ENCODE measurements at places on chromosomes 11 and 22.

DNA sequence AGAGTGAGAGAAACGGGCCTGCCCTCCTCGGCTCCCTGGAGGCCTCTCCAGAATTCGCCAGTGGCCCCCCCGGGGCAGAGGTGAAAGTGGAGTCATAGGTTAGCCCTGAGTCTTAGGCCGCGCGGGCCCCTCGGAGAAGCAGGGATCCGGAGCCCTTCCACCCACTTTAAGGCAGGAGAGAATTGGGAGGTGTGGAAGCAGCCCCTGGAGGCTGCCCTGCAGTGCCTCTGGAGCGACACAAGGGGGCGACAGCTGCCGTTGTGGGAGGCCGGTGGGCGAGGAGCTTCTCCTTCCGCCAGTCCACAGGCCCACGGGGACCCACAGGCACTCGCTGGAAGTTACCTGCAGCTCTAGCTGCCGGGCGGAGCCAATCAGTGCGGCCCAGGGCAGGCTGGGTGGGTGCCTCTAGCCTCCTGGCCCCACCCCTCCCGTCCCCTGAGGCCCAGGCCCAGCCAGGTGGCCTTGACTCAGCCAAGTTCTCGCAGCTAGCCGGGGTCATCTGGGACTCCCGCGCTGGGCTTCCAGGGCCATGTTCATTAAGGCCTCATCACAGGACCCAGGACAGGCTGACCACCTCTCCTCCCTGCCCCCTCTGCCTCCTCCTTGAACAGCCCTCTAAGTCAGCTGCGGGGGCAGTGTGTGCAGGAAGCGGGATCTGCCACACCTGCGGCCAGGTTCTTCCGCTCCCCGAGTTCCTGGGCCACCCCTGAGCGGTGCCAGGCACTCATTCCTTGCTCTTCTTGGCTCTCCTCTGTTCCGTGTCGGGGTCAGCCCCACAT is 5.0 kb downstream of the DGKZ start:
- DNase-seq: peak; percentile 76

- DNase-seq: no peak
These were observed 399.3 kb downstream of the CADM1 start for GRCh38 chr11:115104851-115105453.

- no peak for DNase-seq
These were observed 3.5 kb downstream of the DGCR6L start for GRCh38 chr22:20316217-20316843.

- no peak for DNase-seq
These were observed 48.3 kb downstream of the RPS6KA4 start for GRCh38 chr11:64407221-64407620.

DNA sequence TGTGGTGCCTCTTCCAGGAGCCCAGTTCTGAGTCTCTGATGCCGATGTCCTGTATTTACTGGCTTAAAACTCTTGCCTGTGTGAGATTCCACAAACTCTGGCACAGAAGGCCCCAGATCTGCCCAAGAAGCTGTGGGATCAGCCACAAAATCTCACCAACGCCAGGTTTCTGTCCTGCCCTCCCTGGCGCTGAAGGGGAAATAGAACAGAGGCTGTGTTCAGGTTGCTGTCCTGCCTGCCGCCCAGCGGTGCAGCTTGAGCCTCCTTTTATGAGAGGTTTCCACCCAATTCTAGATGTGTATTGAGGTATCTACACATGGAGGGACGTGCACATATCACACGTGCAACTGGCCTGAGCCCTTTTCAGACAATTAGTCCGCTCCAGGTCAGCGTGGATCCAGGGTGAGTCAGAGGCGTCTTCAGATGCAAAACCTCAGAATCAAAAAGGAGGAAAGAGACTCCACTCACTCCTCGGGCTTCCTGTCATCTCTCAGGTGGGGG is 2.2 kb downstream of the TMEM80 start:
- no peak for DNase-seq

DNA sequence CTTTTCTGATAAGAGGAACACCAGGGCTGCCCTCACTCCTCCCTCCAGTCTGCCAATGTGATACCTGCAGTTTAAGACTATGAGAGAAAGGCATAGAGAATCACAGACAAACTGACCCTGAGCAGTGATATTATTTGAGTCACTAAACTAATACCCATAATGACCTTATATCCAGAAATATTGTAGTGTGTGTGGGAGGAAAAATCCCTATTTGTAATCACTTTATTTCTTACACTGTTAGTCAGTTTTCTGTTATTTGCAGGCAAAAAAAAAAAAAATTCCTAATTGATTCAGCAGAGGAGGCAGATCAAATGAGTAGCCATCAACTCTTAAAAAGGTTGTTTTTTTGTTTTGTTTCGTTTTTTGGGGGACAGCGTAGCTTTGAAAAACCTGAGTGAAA is 82.5 kb downstream of the MAML2 start:
- no peak for DNase-seq

DNA sequence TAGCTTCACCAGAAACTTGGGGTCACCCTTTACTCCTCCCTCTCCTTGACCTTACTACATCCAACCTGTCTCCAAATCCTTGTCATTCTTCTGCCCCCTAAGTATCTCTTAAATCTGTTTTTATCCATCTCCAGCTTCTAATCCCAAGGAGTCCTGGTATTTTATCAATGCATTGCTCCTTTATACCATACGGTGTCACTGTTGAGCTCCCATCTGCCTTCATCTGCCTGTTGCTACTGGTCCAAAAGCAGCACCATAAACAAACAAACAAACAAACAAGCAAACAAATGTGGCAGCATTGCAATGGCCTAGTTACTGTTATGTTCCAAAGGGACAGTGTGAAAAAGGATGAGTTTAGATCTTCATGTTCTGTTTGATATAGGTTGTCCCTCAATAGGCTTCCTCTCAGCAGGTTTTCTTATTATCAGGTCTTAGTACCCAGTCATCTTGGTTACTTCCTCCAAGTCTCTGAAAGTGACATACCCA is 34.2 kb downstream of the DNHD1 start:
- peak; percentile 53 for DNase-seq

- no peak for DNase-seq
These were observed 636.0 kb downstream of the TBC1D22A start for GRCh38 chr22:47398491-47398890.

GRCh38 chr22:39832627-39833074 is 60.9 kb downstream of the ENTHD1 start:
- no peak for DNase-seq

DNA sequence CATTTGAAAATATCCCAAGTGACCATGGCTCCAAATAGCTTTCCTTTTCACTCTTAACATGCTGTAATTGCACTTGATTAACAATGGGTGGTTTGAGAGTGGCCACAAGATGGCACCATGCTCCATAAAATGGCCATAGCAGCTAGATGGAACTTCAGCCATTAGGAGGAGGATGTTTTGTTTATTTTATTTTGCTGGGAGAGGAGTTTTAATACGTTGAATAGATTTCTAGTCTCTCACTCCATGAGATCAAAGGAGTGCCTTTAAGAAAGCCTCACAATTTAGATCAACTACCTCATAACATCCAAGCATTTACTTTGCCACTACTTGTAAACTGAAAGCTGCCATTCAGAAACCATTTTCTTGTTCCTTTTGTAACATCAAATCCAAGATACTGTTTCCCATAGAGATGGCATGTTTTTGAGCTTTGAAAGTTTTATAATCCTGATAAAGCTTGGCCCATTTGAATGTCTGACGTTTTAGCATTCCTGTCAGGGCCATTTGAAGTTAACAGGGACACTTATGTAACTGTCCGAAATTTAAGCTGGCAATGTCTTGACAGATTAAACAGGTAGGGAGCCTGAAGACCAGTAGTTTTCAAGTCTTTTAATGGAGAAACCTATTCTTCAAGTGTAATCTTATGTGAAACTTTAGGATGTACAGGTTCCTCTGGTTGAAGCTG is 4.7 kb downstream of the FEN1 start:
- peak; percentile 88 for DNase-seq

DNA sequence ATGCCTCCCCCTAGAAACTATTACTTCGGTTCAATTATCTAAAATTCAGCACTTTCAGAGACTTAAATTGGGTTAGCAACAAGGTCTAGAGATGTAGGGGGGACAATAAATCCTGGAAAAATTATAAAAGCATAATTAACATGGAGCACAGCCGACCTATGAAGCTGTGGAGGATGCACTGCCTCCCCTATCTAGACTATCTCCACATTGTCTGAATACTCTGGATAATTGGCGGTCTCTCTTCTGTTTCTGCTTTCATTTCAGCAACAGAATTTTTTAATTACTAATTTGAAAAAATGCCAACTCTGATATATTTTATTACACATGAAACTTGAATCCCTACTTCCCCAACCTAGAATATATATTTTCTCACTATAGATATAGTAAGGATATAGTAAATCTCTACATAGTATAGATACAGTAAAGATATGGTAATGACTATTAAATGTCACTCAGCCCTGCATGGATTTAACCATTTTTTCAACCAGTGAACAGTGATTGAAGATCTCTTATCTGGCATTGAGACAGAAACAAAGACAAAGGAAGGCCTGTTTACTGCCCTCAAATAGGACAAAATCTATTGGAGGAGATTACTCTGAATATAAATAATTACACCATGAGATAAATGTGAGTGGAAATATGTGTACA is 157.6 kb downstream of the BLID start:
- DNase-seq: no peak

GRCh38 chr11:111845276-111846028 is 25.9 kb downstream of the ALG9 start:
- no peak for DNase-seq

DNA sequence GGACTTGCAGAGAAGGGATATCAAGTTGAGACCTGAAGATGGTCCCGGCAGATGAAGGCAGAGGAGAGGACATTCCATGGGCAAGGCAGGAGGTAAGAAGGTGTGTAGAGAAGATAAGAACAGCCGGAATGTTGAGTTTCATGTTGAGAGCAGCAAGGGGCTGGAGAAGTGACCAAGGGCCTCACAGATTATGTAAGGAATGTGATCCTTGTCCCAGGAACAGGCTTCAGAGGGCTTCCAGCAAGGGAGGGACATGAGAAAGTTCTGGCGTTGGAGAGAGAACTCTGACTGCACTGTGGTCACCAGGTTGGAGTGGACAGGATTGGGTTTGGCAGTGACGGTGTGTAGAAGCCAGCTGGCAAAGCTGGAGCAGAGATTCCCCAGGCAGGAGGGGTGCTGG is 27.6 kb upstream of the PPFIA1 start:
- no peak for DNase-seq

DNA sequence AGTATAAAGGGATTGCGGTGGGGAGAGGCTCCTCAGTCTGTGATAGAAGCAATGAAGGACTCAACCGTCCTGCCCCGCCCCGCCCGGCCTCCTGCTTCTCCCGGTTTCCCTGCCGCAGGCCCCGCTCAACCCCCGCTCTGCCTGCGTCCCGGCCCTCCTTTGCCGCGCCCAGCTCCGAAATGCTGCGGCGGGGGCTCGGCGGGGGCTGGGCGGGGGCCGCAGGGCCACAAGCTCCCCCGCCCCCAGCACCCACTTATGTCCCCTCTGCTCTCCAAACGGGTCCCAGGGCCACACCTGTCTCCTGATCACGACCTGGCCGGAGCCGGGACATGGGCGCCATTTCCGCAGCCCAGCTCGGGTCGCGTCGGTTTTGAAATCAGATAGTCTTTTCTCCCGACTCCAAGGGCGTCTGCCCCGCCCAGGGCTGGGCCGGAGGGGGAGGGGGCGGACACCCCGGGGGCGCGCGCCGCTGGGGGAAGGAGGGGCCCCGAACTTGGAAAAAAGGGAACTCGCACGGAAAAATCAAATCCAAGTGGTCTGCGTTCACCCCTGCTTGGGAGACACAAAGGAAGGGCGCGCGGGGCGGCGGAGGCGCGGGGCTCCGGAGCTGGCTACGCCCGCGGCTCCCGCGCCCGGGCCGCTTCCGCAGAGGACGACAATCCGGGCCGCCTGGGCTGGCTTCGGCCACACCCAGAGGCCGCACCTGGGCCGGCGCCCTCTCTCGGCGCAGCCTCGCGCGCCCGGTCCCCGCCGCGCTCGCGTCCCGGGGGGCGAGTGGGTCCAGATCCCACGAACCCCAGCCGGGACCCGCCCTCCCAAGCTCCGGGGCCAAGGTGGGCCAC is 70.6 kb upstream of the EP300 start:
- DNase-seq: peak; percentile 64

- no peak for DNase-seq
These were observed 71.8 kb downstream of the TTC28 start for GRCh38 chr22:28607795-28608194.

DNA sequence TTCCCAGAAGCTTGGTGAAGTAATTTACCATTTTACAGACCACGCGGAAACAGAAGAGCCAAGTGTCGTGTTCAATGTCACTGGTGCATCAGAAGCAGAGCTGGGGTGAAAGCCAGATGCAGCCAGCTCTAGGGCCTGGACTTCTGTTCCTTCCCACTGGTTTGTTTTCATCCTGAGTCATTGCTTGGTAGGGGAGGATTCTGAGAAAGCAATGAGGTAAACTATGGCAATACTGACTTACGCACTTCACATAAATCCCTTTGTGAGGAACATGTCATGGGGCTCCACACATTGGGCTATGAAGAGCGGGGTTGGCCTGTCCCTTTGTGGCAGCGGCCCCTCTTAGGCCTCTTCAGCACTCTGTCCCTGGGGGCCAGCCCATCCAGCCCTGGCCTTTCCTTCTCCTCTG is 52.4 kb upstream of the RBFOX2 start:
- no peak for DNase-seq

DNA sequence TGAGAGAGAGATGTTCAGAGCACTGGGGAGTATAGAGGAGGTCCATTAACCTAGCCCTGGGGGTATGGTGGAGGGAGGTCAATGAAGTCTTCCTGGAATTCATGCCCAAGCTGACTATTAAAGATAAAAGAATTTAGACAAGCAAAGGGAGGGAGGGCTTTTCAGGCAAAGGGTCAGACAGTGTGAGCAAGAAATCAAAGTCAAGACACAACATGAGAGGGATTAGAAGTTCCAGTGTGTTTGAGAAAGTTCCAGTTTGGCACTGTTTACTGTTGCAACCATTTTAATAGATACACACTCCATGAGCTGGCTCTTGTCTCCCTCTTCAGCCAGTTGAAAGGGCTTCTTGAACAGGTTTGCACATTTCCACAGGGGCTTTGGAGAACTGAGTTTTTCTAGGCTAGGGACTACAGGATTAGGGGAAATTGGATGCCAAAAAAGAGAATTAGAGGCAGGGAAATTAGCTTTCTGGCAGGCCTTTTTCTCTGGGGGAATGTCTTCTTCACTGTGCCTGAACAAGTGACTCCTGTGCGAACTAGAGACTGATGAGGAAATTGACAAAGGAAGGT is 14.7 kb upstream of the NNMT start:
- DNase-seq: no peak

GRCh38 chr11:80424012-80424695 is 983.3 kb upstream of the TENM4 start:
- no peak for DNase-seq

DNA sequence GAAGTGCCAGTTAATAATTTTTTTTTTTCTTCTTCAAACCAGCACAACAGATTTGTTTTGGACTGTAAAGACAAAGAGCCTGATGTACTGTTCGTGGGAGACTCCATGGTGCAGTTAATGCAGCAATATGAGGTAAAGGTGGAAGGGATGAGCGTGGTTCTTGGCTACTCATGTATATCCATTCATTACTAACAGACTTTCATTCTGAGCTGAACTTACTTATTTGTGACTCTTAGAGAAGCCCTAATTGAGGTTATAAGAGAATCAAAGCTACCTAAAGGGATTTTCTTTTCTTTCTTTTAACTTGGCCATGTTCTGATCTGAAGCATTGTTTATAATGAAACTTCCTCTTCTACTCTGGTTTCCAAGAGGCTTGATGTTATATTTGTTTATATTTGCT is 15.8 kb downstream of the PAFAH1B2 start:
- DNase-seq: no peak

- no peak for DNase-seq
These were observed 34.1 kb downstream of the LIF start for GRCh38 chr22:30212363-30212995.
